Stimulated activated CD4-positive, alpha-beta T cell treated with anti-CD3 and anti-CD28 coated beads, Interleukin-12 subunit alpha, Interleukin-12 subunit beta, amount 100 ng/mL, for 48 hours (primary cell): ENCODE measurements at places on chromosomes 13 and 19.

DNA sequence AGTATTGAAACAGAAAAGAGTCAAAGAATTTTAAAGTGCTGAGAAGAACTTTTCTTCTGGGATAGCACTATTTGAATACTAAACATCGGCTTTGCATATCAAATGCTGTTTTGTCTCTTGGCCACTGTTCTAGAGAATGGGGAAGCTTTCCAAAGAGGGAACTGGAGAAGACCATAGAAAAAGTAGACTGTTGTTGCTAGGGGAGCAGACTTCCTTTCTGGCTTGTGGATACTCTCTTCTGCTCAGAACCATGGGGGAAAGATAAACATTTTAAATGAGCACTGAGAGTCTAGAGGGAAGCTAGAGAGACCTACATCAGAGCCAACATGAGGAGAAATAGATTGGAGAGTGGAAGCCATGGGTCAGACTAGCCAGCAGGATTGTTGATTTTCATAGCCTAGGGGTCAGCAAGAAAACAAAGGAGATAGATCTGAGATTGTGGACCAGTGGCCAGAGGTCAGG lies 315.7 kb downstream of the KCTD12 start:
- DNase-seq = no peak

DNA sequence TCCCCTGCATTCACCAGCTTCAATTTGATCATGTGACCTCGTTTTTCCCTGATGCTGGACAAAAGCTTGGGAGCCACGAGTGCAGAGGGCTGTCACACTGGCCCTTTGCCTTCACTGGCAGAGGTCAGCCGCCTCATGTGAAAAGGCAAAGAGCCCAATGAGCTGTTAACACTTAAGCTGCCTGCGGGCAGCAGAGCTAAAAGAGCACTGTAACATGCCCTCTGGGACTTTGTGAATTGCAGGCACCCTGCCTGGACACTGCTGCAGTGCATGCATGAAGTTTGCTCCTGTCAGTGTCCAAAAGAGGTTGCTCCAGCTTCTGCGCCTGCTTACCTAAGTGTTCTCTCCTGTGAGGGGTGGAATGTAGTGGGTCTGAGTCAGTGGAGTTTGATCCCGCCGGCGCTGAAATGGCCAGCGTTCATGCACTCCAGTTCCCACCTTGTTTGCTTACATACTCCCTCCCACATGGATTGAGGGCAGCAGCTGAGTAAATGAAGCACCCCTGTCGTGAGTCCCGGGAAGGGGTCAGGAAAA lies 193.7 kb downstream of the RFC3 start:
- no peak for DNase-seq

DNA sequence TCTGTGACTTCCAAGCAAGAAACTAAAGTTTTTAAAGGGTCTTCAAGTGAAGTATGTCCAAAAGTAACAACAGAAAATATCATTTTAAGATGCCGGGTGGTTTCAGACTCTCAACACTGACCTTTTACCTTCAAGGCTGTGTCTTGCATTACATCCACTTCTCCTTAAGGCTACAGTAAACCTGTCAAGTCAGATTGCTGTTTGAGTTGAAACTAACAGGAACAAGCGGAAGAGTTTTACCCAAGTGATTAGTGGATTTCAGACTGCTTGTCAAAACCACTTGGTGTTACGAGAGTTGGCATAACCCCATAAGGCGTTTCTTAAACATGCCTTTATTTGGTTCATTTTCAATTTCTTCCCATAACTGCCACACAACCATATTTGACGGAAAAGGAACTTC lies 283.1 kb downstream of the DCT start:
- DNase-seq = no peak

DNA sequence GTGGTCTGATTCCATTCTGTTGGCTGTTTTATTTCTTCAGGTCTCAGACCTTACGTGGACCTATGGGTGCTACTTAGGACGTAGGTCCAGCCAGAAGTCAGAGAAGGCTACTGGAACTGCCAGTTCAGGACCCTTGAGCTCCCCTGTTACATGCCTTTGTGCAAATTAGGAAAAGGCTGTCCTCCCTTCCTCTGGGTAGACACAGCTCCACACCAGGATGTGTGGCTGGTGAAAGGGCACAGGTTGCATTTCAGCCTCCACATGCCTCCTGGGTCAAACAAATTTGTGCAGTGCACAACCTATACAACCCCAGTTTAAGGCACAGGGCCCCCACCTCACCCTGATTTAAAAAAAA lies 43.9 kb upstream of the MAP3K10 start:
- no peak for DNase-seq

DNA sequence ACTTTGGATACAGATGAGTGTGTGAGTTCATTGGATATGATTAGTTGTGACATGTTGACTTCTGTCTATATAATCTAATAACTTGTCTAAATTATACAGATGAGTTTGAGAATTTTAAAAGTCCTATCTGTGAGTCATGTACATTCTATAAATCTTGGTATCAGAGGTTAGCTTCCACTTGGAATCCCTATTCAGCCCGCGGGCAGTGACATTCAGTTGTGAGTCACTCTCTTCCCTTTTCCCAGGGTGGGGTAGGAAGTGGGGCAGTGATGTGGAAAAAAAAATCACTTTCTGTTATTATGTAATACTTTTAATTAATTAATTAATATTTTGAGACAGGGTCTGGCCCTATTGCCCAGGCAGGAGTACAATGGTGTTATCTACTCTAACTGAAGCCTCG lies 33.0 kb upstream of the ZNF808 start:
- DNase-seq = no peak

GRCh38 chr19:13160557-13160956 lies 10.3 kb downstream of the IER2 start:
- DNase-seq = no peak

- DNase-seq = no peak
Measured at GRCh38 chr13:60418954-60419353, 21.9 kb downstream of the TDRD3 start.
